Stimulated activated CD4-positive, alpha-beta T cell treated with anti-CD3 and anti-CD28 coated beads, TNF-alpha, amount 100 ng/mL, for 24 hours (primary cell): ENCODE measurements at places on chromosomes 6 and 20.
A peak's percentile ranks its signal among the peaks of the same experiment; 100 is the strongest.

GRCh38 chr6:36386495-36387439 is 702 bp downstream of the ETV7 start:
- DNase-seq = peak; percentile 4

DNA sequence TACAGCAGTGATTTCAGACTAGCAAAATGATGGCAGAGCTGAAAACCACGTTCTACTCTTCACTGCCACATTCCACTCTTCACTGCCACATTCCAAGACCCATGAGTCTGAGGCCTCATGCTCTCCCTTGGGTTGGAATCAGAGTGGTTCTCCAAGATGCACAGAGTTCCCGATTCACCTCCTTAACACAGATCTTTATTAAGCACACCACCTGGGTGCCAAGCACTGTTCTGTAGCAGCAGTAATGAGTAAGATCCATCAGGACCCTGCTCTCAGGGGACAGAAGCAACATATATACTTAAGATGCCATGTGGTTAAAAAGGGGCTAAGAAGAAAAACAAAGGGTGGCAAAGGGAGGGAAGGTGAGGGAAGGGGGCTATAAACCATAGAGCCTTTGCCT is 26.9 kb downstream of the TSHZ2 start:
- DNase-seq = no peak

GRCh38 chr20:50690650-50691572 is at the start of gene RIPOR3:
Gene RIPOR3 (minus strand): TSS chr20:50691542. CDS start chr20:50691128, 414 bp downstream.
- DNase-seq = no peak

DNA sequence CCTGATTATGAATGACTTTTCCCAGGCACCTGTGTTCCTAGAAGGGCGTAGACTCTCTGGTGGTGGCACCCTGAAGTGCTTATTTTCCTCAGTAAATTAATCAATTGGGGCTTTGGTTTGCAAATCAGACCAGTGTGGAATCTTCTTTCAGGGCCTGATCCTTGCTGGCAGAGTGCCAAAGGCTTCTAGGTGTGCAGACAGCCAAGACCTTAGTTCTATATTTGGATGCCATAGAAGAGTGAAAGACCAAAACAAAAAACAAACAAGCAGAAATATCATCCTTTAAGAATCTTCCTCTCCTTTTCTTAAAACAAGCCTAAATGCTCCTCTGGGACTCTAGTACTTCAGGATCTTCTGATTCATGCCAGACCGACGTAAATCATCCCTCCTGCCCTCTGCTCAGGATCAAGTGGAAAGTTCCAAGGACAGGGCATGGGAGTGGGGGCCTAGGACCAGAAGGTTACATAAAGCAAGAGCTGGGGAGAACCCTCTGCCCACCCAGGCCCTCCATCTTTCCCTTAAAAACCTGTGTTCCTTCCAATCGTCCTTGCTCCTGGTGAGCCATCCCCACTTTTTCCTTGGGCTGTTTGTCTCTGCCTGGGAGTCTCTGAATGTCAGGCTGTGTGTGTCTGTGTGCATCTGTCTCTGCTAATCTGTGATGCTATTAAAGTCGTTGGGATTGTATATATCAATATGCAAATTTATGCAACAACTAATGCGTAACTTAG is 70.5 kb upstream of the MYLIP start:
- DNase-seq = no peak

- DNase-seq = no peak
Observed at GRCh38 chr6:43764772-43765171, 5.2 kb upstream of the VEGFA start.

DNA sequence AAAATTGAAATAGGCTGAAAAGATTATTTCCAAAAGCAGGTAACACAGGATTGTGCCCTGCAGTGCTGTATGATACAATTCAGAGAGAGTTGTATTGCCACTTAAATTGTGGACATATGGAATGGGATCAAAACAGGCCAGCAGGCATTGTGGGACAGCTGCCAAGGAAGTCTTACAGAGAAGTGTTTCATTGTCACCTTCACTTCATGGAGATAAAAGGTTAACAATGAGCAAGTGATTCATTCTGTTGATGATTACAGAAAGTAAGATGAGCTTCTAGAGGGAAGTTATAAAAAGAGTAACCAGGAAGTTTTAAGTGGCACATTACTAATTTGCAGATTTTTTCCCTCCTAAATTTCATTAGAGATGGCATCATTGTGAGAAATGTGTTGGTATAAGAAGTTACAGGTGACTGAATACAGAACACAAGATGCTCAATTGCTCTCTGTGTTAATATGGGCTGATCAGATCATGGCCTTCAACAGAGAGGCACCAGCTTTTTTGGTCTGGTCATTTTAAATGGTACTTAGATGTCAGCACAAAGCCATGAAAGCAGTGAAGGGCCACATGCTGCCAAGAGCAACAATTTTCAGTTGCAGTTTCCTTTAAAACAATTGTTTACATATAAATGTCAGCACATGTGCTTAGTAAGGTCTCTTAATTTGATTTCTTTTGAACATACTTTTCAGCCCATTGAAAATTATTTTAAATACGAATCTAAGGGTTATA is 402.5 kb upstream of the FKBP1C start:
- no peak for DNase-seq

- DNase-seq = no peak
Observed at GRCh38 chr6:116256694-116257093, 2.8 kb upstream of the TSPYL4 start.

GRCh38 chr20:5652626-5653553 is 97.3 kb upstream of the SHLD1 start:
- DNase-seq = no peak

DNA sequence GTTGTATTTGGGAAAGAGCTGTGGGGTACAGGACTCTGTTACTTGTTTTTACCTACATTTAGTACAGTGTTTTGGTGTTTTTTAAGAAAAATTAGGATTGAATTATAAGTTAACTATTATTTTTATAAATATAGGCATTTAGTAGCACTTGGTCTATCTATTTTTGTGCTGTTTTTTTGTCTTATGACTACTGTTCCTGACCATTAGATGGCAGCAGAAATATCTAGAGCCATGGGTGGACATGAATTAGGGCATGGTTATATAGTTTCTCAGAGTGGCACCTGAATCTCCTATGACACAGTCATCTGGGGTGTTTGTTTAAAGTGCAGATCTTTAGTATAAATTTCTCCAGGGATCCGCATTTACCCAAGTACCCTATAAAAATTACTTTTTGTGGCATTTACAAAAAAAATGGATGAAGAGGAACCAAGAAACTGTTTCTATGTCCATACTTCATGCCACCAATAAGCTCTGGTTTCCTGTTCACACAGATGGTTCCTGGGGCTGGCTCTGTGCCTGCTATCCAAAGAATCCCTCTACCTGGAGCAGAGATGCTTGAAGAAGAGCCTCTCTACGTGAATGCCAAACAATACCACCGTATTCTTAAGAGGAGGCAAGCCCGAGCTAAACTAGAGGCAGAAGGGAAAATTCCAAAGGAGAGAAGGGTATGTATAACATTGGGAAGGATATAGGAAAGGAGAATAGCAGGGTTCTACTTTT is 19.8 kb downstream of the NFYA start:
- DNase-seq = no peak

DNA sequence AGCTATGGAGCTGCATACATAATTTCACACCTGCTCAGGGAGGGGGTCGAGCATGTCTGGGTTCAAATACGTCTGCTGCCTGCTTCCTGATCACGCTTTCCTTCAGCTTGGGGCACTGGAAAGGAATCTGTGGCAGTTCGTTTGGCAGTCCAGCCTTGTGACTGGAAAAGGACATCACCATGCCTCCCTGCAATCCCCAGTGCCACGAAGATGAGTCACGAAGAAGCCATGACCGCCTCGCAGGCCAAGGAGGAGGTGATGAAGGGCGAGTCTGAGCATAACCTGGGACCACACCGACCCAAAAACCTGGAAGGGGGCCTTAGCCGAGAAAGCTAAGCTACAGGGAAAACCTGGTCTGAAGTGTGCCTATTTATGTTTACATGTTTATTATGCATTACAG is 13.1 kb downstream of the JAG1 start:
- no peak for DNase-seq

- DNase-seq = no peak
Observed at GRCh38 chr6:30345852-30346251, 896 bp downstream of the RPP21 start.

DNA sequence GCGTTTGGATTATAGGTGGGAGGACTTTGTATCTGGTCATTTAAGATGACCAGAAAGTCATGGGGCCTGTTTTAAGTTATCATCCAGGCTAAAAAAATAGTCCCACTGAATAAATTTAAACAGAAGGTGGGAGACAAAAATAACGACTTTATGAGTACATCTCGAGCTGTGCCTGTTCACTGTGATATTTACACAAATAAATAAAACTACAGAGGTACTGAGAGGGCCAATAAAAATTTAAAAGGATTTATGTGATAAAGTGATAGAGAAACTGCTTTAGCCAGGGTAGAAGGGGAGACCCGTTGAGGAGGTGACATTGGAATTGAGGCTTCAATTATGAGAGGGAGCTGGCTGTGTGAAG is 53.4 kb upstream of the PMEPA1 start:
- no peak for DNase-seq

DNA sequence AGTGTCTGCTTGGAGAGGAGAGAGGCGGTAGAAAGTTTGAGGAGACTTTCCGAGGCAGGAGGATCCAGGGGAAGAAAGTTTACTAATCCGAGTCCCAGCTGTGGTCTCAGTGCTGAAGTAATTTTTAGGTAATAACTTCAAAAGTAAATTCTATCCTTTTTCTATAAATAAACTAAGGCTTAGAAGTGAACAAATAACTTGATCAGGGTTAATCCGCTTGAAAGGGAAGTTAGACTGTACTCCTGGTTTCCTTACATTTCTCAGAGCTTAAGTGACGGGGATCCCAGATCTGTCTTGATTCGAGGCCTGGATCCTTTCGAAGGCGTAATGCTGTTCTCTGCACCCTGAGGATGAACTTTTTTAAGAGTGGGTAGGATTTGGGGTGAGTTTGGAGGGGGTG is 2.6 kb downstream of the STK35 start:
- no peak for DNase-seq

DNA sequence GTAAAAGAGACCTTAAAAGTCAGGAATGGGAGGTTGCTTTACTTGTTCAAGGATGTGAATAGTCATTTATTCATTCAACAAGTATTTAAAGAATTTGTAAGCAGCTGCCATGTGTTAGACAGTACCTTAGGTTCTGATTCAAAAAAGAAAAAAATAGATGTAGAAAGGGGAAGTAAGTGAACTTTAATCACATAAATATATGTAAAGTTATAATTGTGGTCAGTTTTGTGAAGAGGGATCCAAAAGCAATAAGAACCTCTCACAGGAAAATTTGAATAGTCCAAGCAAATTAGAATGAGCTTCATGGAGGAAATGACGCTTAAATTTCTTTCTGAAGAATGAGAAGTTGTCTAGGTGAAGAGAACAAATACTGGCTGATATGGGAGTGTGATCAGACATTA is 596.1 kb upstream of the CITED2 start:
- no peak for DNase-seq

DNA sequence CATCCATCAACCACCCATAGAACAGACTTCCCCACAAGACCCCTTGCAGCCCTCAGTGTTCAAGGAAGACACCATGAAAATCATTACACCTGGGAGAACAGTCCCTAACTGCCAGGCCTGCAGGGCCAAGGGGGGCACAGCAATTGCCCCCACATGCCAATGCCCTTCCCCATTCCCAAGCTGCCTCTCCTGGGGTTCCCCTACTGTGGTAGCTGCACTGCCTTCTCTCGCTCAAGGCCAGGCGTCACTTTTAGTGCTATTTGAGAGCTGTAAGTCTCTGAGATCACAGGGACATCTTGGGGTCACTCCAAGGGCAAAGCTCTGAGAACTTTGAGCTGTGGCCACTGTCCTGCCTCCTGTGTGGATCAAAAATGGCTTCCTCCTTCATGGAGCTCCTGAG is 6.0 kb upstream of the ACSS1 start:
- no peak for DNase-seq

GRCh38 chr20:59821201-59821600 is 112.2 kb downstream of the SYCP2 start:
- DNase-seq = no peak

GRCh38 chr6:112114577-112115223 is 27.3 kb downstream of the FAM229B start:
- DNase-seq = no peak

GRCh38 chr6:170235391-170236125 is 55.3 kb downstream of the DLL1 start:
- no peak for DNase-seq

- no peak for DNase-seq
Observed at GRCh38 chr20:5156675-5157448, 30.1 kb downstream of the CDS2 start.

- DNase-seq = no peak
Observed at GRCh38 chr20:34888468-34888867, 12.1 kb downstream of the ACSS2 start.

GRCh38 chr6:83872386-83873118 is 13.1 kb downstream of the CYB5R4 start:
- DNase-seq = no peak

GRCh38 chr6:87155842-87156815 is 764 bp downstream of the ZNF292 start:
- peak; percentile 19 for DNase-seq

- DNase-seq = no peak
Observed at GRCh38 chr6:146028252-146028795, 538 bp upstream of the GRM1 start.

DNA sequence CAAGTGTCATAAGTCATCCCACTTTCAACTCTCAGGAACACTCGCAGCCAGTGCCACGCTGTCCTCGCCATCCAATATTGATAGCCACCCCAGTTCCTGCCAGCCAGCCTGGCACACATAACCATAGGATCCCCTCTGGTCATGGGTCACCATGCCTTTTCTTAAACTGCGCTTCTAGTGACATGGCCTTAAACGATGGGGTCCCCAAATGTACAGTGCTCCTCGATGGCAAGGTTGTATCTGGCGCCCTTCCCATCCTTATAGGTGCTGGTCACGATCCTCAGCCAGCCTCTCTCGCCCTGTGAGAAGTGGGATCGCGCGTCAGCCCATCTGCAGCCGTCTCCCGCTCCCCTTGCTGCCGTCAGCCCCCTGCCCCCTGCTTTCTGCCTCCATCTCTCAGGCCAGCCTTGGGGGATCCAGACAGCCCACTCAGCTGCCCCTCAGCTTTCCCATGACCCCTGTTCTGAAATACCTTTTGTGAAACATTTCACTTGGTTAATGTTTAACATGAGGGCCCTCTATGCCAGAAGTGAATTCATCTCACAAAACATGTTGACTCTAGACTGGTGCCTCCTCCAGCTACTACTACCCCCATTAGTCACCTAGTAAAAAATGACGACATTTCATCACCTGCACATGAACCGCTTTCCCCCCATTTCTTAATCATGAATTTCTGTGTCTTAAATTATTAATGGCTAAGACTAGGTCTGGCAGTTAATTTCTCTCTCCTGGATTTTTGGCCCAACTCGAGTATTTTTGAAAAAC is 11.4 kb downstream of the CTSZ start:
- DNase-seq = no peak

DNA sequence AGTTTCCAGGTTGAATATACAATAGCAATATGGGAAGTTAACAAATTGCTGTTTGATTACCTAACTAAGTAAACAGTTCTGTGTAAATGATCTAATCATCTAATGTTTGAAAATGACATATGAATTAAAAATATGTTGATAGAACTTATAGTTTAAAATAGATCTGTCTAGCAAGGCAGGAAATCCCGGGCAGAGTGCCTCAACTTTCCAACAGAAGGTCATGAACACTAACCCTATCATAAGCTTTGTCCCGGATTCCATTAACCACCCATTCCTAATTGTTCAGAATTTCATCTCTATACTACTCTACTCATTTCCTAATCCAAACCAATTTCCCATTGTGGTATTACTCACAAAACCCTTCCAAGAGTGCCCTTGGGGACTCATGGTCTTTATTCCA is 10.2 kb downstream of the TAAR1 start:
- DNase-seq = no peak
